Endothelial cell of umbilical vein (primary cell): ENCODE measurements at places on chromosomes 13 and 19. TPM values are rescaled to one million over a fixed set of nuclear protein-coding genes. Genes with fewer than 3 reads are reported as not detected.

The SUGP2 gene
- 43.3 and 44.6 TPM in 2 replicates for polyA plus RNA-seq

The ERICH6B gene
- not detected in 2 replicates for polyA plus RNA-seq

The ARHGEF1 gene
- polyA plus RNA-seq: 60.6 and 65.4 TPM in 2 replicates

The TNFAIP8L1 gene
- polyA plus RNA-seq: 40.0 and 44.8 TPM in 2 replicates

The CEACAM20 gene
- 0.06 TPM in 2 replicates for polyA plus RNA-seq

The OR7C2 gene
- not detected in 2 replicates for polyA plus RNA-seq

The GARIN5A gene
- 0.65 and 0.76 TPM in 2 replicates for polyA plus RNA-seq

The ZNF615 gene
- 1.4 TPM in 2 replicates for polyA plus RNA-seq

The ZNF772 gene
- 1.5 and 3.1 TPM in 2 replicates for polyA plus RNA-seq

The ZNF28 gene
- polyA plus RNA-seq: 4.2 and 16.9 TPM in 2 replicates

The CATSPERD gene
- polyA plus RNA-seq: not detected in 2 replicates

The SOX21 gene
- polyA plus RNA-seq: not detected in 2 replicates

The SYNE4 gene
- 0.38 and 0.46 TPM in 2 replicates for polyA plus RNA-seq

The CYP2F1 gene
- not detected in 2 replicates for polyA plus RNA-seq
